Activated B cell treated with CpG ODN at 0.5 μM for 24 hours (primary cell): ENCODE measurements at places on chromosomes 6 and 20. TPM values are rescaled to one million over a fixed set of nuclear protein-coding genes. Genes with fewer than 3 reads are reported as not detected.

GRCh38 chr20:301886-302848 is 4.8 kb downstream of the ZCCHC3 start:
- no peaks in the 10 kb centered on the region for H3K27me3 ChIP-seq
- H3K36me3 ChIP-seq, result peaks cover 42% of the 10 kb centered on the region
- no peak overlapping the region for H3K27ac ChIP-seq

GRCh38 chr20:10577648-10578047 is 96.2 kb downstream of the JAG1 start:
- H3K36me3 ChIP-seq, result peaks cover 13% of the 10 kb centered on the region
- no peak overlapping the region for H3K4me3 ChIP-seq
- no peaks in the 10 kb centered on the region for H3K27me3 ChIP-seq
- no peak overlapping the region for H3K27ac ChIP-seq
- no peak for DNase-seq

DNA sequence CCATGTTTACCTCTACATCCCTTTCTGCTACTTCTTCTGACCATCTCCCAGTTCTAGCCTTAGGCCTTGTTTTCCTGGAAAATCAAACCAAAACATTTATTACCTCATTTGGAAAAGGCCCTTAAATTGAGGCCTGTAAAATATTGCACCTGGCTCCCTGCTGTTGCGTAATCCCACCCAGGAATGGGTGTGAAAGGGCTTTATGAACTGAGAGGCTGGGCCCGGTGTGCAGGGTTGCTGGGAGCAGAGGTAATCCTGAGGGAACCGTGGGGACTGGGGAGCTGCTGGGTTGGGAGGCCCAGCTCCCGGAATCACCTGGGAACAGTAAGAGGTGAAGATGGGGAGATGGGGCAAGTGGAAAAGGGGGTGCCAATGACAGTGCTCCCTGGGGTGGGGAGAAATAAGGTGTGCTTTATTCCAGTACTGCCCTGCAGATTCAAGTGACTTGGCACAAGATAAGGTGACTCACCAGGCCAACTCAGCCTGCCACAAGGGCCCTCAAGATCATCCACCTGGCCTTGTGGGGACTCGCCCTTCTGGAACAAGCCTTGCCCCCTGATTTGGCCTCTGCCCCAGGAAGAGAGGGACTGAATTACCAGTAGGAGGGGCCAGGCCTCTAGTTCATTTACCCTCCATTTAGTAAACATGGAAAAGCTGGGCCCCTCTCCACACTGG is 44.2 kb downstream of the KCNK5 start:
- H3K27ac ChIP-seq, result no peak overlapping the region
- no peaks in the 10 kb centered on the region for H3K36me3 ChIP-seq
- DNase-seq, result no peak
- H3K4me3 ChIP-seq, result no peak overlapping the region

- no peaks in the 10 kb centered on the region for H3K36me3 ChIP-seq
- no peak overlapping the region for H3K4me3 ChIP-seq
- peaks cover 7% of the 10 kb centered on the region for H3K27me3 ChIP-seq
- no peak for DNase-seq
These were observed 49.2 kb downstream of the SMPDL3A start for GRCh38 chr6:122838060-122838780.

GRCh38 chr20:19397666-19398065 is 185.2 kb downstream of the SLC24A3 start:
- DNase-seq, result no peak
- no peak overlapping the region for H3K27ac ChIP-seq
- no peaks in the 10 kb centered on the region for H3K27me3 ChIP-seq
- no peaks in the 10 kb centered on the region for H3K36me3 ChIP-seq

DNA sequence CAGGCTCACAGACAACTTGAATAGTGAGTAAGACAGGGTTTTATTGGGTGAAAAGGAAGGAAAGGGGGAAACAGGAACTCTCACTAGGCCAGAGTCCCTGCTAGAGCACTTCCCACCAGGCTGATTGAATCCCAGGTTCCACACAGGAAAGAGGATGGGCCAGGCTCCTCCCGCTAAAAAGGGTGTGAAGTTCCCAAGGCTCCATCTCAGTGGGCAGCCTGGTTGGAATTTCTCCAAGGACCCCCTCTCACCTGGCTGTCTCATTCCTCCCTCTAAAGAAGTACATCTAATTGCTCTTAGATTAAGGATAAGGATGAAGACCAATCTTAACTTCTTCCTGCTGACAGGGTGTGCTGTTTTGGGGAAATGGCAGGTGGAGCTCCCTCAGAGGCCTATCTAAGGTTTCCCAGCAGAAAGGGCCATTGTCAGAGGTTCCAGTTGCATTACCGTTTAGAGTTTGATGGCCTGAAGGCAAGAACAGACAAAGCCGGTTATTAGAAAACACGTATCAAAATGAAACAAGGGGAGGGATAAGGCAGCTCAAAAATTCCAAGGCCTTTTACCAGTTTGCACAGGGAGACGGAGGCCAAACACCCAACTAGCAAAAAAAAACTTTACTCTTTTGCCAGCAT is 21.5 kb downstream of the COL19A1 start:
- peak overlapping the region; percentile 63 for H3K4me3 ChIP-seq
- H3K27ac ChIP-seq, result peak overlapping the region; percentile 96
- H3K36me3 ChIP-seq, result peaks cover 60% of the 10 kb centered on the region
- H3K27me3 ChIP-seq, result no peaks in the 10 kb centered on the region
- no peak for DNase-seq

GRCh38 chr6:131257104-131257503 is 121.8 kb downstream of the AKAP7 start:
- H3K4me1 ChIP-seq, result no peaks in the 10 kb centered on the region
- no peak overlapping the region for H3K4me3 ChIP-seq
- peaks cover 2% of the 10 kb centered on the region for H3K36me3 ChIP-seq
- H3K27me3 ChIP-seq, result no peaks in the 10 kb centered on the region
- H3K27ac ChIP-seq, result no peak overlapping the region

- no peaks in the 10 kb centered on the region for H3K36me3 ChIP-seq
- no peak overlapping the region for H3K27ac ChIP-seq
- H3K4me1 ChIP-seq, result no peaks in the 10 kb centered on the region
These were observed 118.6 kb upstream of the CCDC28A start for GRCh38 chr6:138654715-138655634.

- peaks cover 6% of the 10 kb centered on the region for H3K27me3 ChIP-seq
- no peak overlapping the region for H3K4me3 ChIP-seq
- DNase-seq, result no peak
- H3K27ac ChIP-seq, result no peak overlapping the region
These were observed 59.8 kb upstream of the NHSL1 start for GRCh38 chr6:138559143-138559542.

GRCh38 chr20:25320035-25320800 is 70.4 kb downstream of the ABHD12 start:
- no peaks in the 10 kb centered on the region for H3K27me3 ChIP-seq
- peaks cover 13% of the 10 kb centered on the region for H3K36me3 ChIP-seq
- peak; percentile 3 for DNase-seq
- no peak overlapping the region for H3K4me3 ChIP-seq
- peak overlapping the region; percentile 71 for H3K27ac ChIP-seq

GRCh38 chr6:15534974-15535373 is 127.9 kb downstream of the DTNBP1 start:
- peaks cover 47% of the 10 kb centered on the region for H3K36me3 ChIP-seq
- no peak for DNase-seq
- peaks cover 42% of the 10 kb centered on the region for H3K4me1 ChIP-seq
- no peak overlapping the region for H3K4me3 ChIP-seq

DNA sequence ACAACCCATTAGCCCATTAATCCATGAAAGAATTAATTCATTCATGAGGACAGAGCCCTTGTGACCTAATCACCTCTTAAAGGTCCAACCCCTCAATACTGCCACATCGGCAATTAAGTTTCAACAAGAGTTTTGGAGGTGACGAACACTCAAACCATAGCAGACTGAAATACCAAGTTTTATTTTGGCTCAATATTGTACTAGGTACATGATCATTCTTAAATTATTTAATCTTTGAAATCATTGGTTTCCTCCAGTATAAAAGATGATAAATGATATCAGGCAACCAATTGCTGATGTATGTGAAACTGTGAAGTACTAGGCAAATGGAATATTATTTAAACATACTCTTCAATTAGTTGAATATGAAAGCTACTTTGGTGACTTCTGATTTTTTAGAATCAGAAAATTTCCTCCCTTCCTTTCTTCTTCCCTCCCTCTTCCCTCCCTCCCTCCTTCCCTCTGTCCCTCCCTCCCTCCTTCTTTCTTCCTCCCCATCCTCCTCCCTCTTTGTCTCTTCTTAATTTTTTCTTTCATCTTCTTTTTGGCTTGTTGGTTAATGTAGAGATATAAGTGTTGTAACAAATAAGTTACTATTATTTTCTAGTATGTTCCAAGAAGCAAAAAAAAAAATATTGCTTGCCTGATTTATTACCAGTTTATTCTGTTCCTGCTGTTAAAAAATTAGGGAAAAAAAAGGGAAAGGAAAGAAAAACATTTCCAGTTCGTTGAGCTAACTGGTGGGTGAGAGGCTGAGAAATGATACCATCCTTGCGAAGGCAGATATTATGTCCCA is 233.9 kb upstream of the ZNF217 start:
- H3K27me3 ChIP-seq, result no peaks in the 10 kb centered on the region
- peaks cover 56% of the 10 kb centered on the region for H3K4me1 ChIP-seq
- no peak for DNase-seq
- H3K4me3 ChIP-seq, result peak overlapping the region; percentile 25

DNA sequence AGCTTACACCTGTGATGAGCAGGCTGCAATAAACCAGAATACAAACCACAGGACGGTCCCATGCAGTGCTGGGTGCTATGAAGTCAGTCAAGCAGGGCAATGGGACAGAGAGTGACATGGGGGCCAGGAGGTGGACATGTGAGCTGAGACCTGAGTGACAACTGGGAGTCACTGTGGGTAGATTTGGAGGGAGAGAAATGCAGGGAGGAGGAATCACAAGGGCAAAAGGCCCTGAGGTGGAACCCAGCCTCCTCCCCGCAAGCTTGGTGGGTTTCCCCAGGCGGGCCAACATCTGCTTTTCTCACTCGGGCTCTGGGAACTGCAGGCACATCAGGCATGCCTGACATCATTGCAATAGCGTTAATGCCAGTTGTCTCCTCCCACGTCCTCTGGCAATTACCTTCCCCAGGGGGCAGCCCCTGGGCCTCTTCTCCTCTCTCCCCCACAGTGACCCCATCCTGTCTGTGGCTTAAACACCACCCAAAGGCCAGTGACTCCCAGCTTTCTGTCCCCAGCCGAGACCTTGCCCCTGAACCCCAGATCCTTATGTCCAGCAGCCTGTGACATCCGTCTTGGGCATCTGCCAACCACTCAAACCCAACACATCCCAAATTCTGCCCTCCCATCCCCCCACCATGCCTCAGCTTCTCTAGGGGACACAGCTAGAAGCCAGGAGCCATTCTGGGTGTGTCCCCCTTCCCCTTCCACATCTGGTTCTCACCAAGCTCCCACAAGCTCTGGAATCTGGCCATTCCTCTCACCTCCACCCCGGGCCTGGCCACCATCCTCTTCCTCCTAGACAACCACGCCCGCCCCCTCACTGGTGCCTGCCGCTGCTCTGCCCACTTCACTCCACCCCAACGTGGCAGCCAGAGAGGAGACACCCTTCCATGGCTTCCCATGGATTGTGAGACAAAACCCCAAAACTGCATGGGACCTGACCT is 28.2 kb downstream of the PDRG1 start:
- DNase-seq, result no peak
- H3K27me3 ChIP-seq, result peaks cover 18% of the 10 kb centered on the region
- no peak overlapping the region for H3K4me3 ChIP-seq
- H3K4me1 ChIP-seq, result peaks cover 12% of the 10 kb centered on the region
- H3K36me3 ChIP-seq, result no peaks in the 10 kb centered on the region

DNA sequence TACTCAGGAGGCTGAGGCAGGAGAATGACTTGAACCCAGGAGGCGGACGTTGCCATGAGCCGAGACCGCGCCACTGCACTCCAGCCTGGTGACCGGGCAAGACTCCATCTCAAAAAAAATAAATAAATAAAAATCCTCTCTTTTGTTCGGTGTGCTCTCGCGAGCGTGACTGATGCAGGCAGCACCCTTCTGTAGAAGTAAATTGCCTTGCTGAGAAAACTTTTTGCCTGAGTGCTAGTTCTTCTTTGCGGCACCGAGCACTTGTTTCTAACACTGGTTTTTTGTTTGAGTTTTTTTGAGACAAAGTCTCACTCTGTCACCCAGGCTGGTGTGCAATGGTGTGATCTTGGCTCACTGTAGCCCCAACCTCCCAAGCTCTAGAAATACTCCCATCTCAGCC is 30.5 kb downstream of the PLN start:
- no peak for DNase-seq
- peaks cover 67% of the 10 kb centered on the region for H3K36me3 ChIP-seq
- H3K27ac ChIP-seq, result no peak overlapping the region
- H3K4me1 ChIP-seq, result peaks cover 2% of the 10 kb centered on the region
- no peaks in the 10 kb centered on the region for H3K27me3 ChIP-seq

DNA sequence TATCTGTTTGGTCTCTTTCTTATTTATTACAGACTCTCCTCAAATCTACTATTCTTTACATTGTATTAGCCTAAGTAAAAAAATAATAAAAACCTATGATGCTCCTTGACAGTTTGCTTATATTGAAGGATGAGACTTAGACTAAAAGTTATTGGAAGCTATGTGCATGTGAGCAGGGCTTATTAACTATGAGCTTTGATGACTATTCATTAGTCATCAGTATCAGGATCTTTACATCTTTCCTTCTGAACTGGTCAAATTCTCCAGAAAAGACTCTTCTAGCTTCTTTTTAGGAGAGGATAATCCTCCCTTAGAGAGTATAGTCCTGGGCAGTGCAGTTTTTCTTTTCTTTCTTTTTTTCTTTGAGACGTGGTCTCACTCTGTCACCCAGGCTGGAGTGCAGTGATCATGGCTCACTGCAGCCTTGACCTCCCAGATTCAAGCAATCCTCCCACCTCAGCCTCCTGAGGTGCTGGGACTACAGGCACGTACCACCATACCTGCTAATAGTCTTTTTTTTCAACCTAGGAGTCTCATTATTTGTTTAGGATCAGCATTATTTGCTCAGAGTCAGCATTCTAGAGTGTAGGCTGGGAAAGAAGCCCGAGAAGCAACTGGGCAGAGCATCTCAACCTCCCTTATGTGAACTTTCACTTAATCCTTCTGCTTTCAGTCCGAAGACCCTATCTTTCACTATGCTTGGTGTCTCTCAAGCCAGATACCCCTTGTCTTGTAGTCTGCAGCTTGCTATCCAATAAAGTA is 37.1 kb upstream of the YWHAB start:
- no peak for DNase-seq
- no peaks in the 10 kb centered on the region for H3K36me3 ChIP-seq
- peaks cover 24% of the 10 kb centered on the region for H3K27me3 ChIP-seq
- no peak overlapping the region for H3K4me3 ChIP-seq
- H3K27ac ChIP-seq, result no peak overlapping the region

OR12D3 gene
- total RNA-seq, result not detected in 2 replicates

ELOVL4 gene
- not detected in 2 replicates for total RNA-seq

HMGA1 gene
- total RNA-seq, result 186 and 188 TPM in 2 replicates

ID4 gene
- total RNA-seq, result not detected in 2 replicates
